ENCODE measurements at places on chromosomes 5 and 9. TPM values are rescaled to one million over a fixed set of nuclear protein-coding genes. Genes with fewer than 3 reads are reported as not detected.

DNA sequence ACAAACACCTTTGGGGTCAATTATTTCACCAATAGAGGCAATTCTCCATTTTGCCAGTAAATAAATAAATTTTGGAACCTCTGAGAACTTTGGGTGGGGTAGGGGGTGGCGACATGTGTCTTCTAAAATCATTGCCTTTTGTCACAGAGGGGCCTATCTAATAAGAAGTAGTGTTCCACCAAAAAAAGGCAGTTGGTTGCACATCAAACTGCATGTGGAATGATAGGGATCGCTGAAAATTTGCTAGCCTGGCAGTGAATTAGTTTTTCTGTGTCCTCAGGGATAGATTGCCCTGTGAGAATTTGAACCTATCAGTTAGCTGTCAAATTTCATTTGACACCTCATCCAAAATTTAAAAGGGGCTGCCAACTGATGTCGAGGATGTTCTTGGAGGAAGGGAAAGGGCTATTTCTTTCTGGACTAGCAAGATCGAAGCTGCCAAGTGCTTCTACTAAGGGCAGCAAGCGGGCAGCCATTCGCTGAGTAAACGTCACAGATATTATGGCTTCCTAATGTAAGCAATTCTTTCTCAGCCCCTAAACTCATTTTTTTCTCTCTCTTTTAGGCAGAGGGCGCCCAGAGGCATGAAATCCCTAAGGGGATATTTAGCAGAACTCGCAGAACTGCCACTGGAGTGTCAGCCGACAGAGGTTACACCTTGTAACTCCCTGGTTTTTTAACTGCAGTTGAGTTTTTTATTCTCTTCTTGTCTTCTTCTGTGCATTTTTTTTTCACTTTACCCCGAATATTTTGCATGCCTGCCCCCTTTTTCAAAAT is 2208.1 kb upstream of the WWC1 start:
- no peak for DNase-seq

SPINK6 gene
- not detected for total RNA-seq

ODF2 gene
- 29.9 TPM for total RNA-seq

PLPP7 gene
- 4.9 TPM for total RNA-seq

HTR4 gene
- total RNA-seq: not detected

NTNG2 gene
- total RNA-seq: 3.1 TPM

CCL21 gene
- not detected for total RNA-seq

Measured in WTC11 (cell line).